ENCODE measurements at places on chromosomes 2 and 18.

DNA sequence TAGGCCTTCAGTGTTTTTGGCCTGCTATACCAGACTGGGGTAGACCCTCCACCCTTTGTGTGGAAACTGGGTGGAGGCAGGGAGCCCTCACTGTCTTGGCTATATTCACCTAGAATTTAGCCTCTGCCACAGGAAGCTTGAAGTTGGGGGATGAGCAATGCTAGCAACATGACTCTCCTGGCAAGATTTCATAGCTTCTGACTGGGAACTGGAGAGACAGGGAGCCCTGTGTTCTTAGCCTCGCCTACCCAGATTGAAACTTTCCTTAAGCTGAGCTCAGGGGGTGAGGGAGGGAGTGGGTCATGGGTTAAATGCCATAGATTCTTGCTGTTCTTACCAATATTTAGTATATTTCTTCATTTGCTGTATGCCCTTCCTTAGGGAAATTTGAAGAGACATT lies 46.8 kb upstream of the FAM98A start:
- DNase-seq, result peak; percentile 45

- peak; percentile 35 for DNase-seq
These were observed 20.5 kb upstream of the RPL37A start for GRCh38 chr2:216478151-216478550.

DNA sequence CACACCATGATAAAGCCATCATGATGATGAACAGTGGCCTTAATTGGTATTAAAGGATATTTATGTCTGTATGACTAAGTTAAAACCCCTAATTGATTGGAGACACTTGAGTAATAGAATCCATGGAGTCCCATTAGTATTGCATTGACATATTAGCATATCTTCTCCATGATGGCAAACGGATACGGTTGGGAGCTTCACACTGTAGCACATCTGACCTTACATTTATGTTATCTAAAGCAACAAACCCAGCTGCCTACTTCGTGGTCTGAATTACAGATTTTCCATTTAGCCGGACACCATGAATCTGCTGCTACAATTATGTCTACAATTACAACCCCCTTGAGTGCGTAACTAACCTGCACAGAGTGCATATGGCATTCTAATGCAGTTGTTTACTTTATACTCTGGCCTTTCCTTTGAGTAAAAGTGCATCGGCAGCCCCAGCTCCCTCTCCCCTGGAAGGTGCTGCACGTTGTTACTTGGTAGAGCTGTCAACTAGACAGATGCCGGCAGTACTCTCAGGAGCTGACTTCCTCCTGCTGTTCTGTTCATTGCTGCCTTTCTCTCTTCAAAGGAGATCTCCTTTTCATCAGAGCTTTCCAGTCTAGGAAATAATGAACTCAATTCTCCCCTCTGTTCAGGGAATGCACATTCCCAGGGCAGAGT lies 92.1 kb downstream of the LRRC30 start:
- DNase-seq, result no peak

GRCh38 chr2:183162362-183162761 lies 38.1 kb downstream of the NUP35 start:
- no peak for DNase-seq

DNA sequence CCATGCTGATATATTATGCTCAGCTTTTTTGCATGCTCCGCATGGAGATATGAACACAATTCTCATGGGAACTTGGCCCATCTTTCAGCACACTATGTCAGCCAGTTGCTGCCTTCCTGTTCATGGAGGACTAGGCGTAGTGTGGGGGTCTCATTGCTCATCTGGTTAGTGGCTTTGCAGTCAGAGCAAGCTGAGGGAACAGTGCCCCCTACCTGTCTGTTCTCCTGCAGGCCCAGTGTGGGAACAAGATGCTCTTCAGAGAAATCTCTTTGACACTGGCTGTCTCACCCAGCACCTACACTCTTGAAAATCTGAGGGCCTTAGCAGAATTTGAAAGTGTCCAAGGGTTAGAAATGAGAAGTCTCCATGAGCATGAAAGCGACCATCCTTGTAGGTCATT lies 47.1 kb downstream of the SPTBN1 start:
- no peak for DNase-seq

GRCh38 chr2:196284866-196285557 lies 113.6 kb upstream of the STK17B start:
- no peak for DNase-seq

DNA sequence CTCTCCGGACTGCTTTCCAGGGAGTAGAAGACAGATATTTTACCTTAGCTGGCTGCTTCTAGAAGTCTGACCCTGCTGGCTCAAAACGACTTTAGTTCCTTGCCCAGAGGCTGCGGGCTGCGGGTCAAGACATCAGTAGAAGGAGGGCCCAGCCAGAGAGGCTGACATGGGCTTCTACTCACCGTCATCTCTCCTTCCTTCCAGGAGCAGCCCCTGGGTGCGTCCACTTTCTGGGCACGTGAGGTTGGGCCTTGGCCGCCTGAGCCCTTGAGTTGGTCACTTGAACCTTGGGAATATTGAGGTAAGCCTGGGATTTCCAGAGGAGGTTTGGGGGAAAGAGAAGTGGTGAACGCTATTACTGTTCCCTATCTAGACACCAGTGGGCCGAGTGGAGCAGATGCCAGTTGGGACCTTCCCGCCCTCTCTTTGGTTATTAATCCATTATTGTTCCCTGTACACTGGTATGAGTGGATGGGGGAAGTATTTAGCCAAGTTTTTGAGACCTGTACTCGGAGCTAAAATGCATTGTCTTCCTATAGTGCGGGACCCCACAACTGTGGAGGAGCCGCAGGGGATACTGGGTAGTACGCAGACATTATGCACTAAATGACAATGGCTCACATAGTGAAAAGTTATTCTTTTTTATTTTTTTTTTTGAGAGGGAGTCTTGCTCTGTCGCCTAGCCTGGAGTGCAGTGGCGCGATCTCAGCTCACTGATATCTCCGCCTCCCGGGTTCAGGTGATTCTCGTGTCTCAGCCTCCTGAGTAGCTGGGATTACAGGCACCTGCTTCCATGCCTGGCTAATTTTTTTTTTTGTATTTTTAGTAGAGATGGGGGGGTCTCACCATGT lies 26.3 kb upstream of the CASP8 start:
- DNase-seq, result no peak

- no peak for DNase-seq
These were observed 194.6 kb upstream of the SMAD2 start for GRCh38 chr18:48124857-48125626.

DNA sequence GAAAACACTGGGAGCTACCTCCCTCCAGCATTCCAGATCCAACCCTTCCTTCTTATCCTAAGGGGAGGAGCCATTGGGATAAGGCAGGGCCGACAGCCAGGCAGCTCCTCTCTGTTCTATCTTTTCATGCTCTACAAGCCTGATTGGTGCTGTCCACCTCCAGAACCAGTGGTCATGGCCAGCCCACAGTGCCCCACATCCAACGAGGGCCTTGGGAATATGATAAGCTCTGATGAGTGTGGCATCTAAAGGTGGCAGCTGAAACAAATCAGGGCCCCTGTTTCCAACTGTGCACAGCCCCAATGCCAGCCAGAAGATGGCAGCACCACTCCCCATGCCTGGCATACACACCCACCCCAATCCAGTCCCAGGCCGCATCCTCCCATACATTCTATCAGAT lies 329.3 kb downstream of the C1D start:
- no peak for DNase-seq

DNA sequence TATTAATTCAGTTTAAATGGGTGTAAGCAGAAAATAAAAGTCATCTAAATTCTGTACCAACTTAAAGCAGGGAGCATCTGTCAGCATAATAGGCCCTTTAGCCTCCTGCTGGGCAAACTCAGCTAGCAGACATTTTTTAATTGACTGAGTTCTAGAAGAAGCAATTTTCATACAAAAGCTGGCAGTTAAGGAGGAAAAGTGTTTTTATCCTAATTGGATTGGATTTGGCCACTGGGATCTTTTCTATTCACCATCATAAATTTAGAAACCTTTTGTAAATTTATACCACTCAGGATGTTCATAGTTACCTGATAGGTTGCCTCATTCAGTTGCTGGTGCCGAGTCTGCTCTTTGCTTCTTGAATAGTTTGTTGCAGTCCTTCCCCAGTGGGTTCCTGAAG lies 262.7 kb upstream of the FSIP2 start:
- no peak for DNase-seq

DNA sequence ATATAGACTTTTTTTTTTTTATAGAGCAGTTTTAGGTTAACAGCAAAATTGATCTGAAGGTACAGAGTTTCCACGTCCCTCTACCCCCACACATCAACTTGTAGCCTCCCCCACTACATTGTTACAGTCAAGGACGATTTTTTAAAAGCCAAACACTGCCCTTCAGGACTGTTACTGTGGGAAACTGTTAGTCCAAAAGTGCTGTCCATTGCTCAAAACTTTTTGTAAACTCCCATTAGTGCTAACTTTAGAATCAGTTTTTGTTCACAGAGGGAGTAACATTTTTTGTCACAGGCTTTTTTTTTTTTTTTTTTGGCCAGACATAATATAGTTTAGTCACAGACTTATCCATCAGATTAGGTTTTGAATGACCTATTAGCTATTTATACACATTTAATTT lies 24.1 kb downstream of the ELP2 start:
- DNase-seq, result no peak

DNA sequence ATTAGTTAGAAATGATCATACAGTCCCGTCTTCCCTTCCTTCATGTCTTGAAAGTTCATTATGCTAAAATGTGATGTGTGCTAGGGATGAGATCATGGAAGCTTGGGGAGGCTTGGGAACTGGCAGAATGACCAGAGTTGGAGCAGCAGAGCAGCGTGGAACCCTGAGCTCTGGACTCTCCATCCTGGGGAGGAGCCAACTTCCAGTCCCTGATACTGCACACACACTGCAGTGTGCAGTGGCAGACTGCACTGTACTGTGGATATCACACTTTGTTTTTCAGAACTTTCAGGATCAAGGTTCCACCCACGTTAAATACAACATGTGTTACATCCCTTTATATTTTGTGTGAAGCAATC lies 27.3 kb upstream of the GREB1 start:
- DNase-seq, result no peak

GRCh38 chr2:39737661-39738060 lies 41.4 kb downstream of the THUMPD2 start:
- peak; percentile 49 for DNase-seq

DNA sequence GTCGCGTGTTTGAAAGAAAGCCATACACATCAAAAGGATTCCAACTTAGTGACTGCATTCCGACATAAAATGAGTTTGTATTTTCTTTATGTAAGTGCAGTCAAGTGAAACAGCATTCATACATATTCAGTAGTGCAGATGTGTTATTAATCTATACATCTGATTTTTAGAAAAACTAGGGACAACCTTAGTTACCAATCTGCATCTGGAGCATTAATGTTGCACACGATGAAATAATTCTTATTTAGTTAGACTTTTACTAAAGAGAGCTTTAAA lies 1.9 kb downstream of the GORASP2 start:
- DNase-seq, result no peak

- DNase-seq, result no peak
These were observed 204.1 kb downstream of the CTIF start for GRCh38 chr18:48742706-48743475.

DNA sequence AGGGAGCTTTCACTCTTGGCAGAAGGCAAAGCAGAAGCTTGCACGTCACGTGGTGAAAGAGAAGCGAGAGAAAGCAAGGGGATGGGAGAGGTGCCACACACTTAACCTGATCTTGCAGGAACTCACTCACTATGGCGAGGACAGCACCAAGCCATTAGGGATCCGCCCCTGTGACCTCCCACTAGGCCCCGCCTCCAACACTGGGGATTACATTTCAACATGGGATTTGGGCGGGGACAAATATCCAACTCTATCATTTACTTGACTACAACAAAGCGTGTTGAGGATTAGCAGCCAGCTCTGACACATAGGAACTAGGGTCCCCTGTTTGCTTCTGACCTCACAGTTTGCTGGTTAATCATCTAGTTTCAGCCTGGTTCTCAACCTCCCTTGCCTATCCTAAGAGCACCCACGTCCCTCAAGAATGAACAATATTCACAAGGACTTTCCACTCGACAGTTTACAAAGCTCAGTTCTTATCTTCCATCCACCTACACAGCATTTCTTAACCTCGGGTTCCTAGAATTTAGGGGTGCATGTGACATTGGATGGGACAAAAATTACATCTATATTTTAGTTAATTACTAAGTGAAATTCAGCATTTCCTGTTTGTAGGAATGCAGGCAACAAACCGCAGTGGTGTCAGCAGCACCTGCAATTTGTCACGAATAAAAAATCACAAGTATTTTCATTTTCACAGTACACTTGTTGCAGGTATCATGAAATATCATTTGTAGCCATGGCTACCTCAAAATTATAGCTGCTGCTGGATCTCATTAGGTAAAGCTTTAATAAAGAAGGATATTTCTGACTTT lies 36.0 kb downstream of the LBH start:
- no peak for DNase-seq

DNA sequence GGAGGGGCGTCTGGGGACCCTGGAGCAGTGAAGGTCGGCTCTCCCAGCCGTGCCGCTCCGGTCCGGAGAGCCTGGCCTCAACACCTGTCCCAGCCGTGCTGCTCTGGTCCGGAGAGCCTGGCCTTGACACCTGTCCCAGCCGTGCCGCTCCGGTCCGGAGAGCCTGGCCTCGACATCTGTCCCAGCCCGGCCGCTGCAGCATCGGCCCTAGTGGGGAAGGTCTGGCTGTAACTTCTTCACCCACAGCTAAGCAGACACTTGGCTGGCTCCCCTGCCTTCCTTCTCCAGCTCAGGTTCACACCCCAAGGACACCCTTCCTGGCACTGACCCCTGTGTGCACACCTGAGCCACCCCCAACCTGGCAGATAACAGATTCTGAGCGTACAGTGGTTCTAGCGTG lies 4.6 kb downstream of the KCNG2 start:
- DNase-seq, result no peak

- DNase-seq, result no peak
These were observed 374.7 kb downstream of the TRIB2 start for GRCh38 chr2:13091455-13091854.

DNA sequence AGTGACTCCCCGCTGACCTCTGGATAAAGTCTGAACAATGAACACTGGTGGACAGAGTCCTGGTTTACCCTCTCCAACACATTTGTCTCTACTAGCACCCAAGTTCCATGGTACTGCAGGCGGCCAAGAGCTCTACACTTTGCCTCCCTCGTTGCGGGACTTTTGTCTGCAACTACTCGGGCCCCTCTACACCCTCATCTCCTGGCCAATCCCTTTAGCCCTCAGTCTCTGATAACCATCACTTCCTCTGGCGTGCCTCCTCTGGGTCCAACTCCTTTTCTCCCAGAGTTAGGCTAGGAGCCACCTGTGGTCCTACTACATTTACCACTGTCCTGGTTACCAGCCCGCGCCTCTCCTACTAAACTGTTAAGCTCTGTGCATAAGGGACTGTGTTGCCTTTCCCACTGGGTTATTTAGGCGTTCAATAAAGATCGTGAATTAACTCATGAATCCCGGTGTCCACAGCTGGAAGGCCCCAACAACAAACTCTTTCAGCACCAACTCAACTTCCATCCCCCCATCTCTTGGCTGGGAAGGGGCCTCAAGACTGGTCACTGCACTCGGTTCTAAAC lies 757 bp downstream of the HDHD2 start:
- no peak for DNase-seq

- no peak for DNase-seq
These were observed 47.0 kb downstream of the SLC9A4 start for GRCh38 chr2:102520009-102520408.

GRCh38 chr2:212905640-212906201 lies 245.7 kb downstream of the IKZF2 start:
- DNase-seq, result no peak
